Activated naive CD8-positive, alpha-beta T cell treated with anti-CD3 and anti-CD28 coated beads, Interleukin-2, amount 10 ng/mL, durations not matched to agents 7 days and 5 days (primary cell): ENCODE measurements at places on chromosomes 5 and 9. TPM values are rescaled to one million over a fixed set of nuclear protein-coding genes. Genes with fewer than 3 reads are reported as not detected.

GRCh38 chr5:38789134-38789533 lies 56.7 kb upstream of the OSMR start:
- DNase-seq, result no peak

- DNase-seq, result no peak
Observed at GRCh38 chr5:179769796-179770195, 24.0 kb upstream of the LTC4S start.

DNA sequence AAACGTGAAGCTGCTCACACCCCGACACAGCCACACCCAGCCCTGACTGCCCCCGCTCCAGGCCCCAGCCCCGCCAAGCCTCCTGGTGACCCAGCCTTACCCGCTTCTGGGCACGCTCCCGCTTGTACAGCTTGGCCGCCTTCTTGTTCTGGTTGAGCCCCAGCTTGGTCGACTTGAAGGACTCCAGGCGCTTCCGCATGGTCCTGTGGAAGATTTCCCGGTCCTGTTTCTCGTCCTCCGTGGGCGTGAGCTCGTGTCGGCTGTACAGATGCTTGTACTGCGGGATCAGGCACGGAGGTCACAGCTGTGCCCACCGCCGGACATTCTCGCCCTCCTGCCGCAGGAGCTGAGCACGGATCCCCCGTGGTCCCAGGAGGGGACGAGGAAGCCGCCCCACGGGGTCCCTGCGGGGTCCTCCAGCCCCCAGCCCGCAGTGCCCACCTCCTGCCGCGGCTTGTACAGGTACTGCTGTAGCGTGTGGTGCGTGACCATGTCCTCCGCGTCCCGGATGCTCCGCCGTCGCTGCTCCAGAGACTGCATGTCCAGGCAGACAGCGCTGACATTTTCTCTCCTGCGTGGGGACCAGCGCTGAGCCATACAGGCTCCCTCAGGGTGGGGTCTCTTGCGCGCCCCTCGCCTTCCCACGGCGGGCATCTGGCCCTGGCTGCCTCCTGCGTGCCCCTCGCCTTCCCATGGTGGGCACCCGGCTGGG lies 33.3 kb downstream of the EXOC3 start:
- DNase-seq, result no peak

GRCh38 chr9:35293376-35293964 lies 131.7 kb downstream of the UNC13B start:
- DNase-seq, result no peak

DNA sequence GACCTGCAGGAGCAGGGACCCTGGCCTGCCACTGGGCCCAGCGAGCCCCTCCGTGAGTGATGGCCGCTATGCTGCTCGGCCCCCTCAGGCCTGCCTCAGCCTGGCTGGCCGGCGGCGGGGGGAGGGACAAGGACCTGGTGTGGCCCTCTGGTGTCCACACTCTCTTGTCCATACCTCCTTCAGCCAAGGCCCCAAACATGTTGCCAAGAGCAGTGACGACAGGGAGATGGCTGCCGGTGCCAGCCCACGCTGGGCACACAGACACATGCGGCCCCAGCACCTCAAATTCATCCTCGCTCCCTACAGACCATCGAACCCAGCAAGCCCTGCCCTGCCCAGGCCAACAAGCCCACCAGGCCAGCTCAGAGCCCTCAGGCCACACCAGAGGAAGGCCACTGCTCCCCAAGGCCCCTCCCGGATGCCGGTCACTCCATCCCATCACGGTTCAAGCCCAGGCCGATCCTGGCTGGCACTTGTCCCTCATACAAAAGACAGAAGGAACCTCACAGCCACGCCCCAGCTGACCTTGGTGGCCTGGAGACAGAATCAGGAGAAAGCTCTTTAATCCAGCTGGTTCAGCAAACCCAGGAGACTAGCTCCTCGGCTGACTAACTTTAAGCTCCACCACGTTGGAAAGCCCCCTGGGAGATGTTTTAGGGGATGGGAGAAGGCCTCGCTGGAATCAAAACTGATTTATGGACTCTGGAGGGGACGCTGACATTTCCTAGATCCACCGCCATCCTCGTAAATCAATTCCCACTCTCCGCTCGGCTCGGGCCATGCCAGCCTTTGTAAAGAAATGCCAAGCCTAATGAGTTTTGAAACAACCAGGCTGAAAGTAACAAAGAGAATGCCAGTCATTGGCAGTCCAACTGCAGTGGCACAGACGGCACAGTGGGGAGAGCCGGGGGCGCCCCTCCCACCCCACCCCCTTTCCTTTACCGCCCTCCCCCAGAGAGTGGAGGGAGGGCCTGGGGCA lies 84.9 kb downstream of the VAV2 start:
- DNase-seq, result no peak

DNA sequence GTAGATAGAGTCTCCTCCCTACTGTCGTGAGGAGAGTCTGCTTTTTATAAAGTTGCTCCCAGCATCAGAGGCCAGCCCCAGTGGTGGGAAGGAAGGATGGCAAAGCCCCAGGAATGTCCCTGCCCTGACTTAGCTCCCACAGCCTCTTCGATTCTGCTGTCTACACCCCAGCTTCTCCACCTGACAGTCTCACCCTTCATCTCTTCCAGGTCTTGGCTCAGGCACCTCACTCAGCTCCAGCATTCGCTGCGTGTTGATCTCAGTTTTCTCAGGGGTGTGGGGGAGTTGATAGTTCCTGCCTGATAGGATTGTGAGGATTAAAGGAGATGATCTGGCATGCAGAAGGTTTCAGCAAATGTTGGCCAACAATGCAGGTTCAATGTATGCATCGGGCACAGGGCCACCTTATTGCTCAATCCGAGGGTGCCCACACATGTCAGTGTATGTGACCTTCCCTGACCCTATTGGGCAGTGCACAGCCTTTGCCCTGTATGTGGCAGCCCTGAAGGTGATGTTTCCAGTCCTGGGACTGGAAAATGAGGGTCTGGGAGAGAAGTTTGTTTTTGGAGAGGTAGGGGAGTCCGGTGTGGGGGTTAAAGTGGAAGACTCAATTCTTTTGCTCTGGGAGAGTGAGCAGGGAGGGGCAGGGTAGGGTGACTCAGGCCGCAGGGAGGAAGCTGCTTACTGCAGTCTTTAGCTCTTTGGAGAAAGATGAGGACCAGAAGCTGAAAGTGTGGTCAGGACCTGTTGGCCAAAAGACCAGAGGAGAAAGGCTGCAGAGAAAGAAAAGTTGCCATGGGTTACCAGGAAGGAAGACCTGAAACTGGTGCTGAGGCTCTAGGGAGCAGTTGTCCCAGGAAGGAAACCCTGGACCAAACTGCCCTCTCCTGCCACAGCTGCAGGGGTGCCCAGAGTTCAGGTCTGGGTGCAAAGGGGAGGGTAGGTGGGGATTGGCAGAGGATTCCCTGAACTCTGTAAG lies 153.2 kb downstream of the MACROH2A1 start:
- peak; percentile 5 for DNase-seq

GRCh38 chr5:67179697-67180361 lies 16.8 kb downstream of the CD180 start:
- DNase-seq, result no peak

PCDHGA8 gene
- total RNA-seq, result 0.09 TPM

ELOVL7 gene
- 0.97 TPM for total RNA-seq

CATSPER3 gene
- 0.40 TPM for total RNA-seq

DMGDH gene
- total RNA-seq, result 0.67 TPM

DNA sequence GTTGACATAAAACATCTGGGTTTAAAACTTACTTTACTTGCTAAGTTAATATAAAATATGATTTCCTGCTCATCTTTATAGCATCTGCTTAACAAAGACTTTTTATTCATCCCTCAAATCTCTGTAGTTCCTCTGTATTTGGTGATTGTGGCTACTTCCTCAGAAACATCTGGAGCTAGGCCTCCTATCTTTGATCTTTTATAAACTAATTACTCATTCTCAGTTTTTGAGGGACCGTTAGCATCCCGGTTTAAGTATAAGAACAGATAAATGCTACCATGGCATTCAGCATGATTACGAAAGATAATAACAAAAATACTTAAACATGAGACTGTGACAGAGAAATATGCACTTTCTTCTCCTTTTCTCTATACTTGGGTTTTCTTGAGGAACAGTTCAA lies 85.3 kb downstream of the SLC38A9 start:
- no peak for DNase-seq

DNA sequence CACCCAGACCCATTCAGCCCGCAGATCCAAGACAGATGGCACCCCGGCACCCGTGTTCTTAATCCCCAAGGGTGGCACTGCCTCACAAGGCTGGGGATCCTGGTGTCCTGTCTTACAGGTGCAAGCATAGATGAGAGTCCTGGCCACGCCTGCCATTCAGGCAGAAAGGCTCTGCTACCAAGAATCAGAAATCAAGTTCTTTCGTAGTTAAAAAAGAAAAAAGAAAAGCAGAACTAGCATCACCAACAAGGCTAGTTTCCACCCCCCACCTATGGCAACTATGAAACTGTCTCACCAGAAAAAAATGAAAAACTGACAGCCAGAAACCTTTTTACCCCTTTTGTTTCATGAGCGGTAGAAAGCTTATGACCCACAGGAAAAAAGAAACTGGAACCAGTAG lies 170.4 kb downstream of the SYK start:
- DNase-seq, result no peak

DNA sequence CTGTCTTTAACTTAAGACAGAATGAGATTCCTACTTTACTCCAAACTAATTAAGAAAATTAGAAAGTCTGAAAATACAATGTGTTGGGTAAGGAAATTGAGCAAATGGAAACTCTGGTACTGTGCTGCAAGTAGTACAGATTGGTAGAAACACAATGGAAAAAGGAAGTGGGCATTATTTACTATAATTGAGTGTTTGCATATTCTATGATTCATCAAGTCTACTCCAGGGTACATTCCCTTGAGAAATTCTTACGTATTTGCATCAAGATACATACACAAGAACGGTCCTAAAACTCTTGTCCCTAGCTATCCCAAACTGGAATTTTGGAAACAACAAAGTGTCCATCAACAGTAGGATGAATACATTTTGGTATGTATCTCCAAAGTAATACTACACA lies 123.5 kb upstream of the TARS1 start:
- DNase-seq, result no peak

CHSY3 gene
- total RNA-seq, result not detected

DNA sequence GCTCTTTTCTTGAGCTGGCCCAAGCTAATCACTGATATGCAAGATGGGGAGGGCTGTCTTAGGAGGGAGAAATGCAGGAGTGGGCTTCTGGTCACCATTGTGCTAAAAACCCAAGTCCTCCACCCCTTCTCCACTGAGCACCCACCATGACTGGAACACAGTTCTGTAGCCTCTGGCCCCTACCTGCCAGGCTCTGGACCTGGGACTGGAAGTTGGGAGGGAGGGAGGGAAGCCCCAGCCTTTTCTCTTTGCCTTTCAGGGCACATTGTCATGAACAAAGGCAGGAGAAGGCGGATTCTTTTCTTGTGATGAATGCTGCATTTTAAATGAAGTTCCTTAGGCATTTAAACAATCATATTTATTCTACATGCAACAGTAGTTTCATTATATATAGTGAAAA lies 559.1 kb upstream of the TRPC7 start:
- no peak for DNase-seq

DNA sequence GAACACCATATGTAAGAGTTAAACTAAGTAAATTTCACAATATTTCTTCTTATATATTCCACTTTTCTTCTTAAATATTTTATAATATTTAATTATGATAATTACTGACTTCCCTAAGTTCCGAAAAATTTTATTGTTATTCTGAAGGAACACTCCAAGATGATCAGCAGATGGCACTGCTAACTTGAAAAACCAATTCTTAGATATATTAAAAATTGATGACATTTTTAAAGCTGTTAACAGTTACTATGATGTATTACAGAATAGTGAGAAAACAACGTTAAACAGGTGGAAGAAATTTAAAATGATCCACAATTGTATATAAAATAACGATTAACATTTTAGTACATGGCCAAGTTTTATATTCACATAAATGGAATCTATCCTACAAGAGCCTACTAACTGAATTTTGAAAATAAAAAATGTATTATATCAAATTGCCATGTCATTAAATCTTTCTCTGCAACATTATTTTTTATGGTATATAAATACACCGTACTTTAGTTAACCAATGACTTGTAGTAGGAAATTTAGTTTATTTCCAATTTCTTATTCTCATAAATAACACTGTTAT lies 30.1 kb upstream of the MUSK start:
- DNase-seq, result no peak

DCAF10 gene
- 19.8 TPM for total RNA-seq

DNA sequence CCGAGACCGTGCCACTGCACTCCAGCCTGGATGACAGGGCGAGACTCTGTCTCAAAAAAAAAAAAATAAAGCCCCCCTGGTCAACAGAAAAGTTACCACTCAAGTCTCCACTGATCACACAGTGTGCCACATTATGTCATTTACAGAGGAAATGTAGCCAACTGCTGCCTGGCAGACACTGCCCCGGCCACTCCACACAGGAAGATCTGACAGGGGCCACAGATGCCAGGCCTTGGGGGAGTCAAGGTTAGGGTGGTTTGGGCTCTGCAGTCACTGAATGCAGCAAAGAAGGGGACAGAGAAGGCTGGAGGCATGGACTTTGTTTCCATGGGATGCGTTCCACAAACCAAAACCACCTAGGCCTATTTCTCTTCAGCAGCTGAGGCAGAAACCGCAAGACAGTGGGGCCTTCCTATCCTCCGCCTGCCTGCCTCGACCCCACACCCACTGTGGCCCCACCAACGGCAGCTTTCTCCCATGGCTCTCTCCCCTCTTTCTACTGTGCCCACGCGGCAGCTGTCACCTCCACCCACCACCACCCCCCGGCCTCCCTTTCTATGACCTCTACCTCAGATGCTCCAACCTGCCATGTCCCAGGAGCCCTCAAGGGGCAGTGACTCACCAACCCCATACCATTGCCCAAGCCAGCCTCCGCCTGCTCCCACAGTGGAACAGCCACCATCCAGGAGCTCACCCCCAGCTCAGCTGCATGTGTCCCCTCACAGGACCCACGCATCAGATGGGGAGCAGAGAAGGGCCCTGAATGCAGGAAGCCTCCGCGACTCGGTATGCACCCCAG lies 12.4 kb downstream of the IPPK start:
- no peak for DNase-seq

GRCh38 chr9:27247756-27248155 lies 49.2 kb downstream of the EQTN start:
- DNase-seq, result no peak

PROB1 gene
- 4.1 TPM for total RNA-seq

EPB41L4A gene
- 0.11 TPM for total RNA-seq

DNA sequence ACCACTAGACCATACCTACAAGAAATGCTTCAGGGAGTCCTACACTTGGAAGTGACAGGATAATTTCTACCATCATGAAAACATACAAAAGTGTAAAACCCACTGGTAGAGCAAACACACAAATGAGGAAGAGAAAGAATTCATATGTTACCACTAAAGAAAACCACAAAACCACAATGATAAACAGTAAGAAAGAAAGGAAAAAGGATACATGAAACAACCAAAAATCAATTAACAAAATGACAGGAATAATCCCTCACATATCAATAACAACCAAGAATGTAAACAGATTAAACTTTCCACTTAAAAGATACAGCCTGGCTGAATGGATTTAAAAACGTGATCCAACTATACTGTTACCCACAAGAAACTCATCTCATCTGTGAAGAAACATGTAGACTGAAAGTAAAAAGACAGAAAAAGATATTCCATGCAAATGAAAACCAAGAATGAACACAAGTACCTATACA lies 83.4 kb downstream of the LPAR1 start:
- no peak for DNase-seq
